T-cell (primary cell): ENCODE measurements at places on chromosomes 6 and 20.

- DNase-seq: no peak
These were observed 20.2 kb upstream of the SPAG4 start for GRCh38 chr20:35595456-35595855.

- no peak for DNase-seq
These were observed 489.8 kb upstream of the MANEA start for GRCh38 chr6:95087394-95088097.

- DNase-seq: no peak
These were observed 226.6 kb downstream of the COL12A1 start for GRCh38 chr6:74979065-74979766.

DNA sequence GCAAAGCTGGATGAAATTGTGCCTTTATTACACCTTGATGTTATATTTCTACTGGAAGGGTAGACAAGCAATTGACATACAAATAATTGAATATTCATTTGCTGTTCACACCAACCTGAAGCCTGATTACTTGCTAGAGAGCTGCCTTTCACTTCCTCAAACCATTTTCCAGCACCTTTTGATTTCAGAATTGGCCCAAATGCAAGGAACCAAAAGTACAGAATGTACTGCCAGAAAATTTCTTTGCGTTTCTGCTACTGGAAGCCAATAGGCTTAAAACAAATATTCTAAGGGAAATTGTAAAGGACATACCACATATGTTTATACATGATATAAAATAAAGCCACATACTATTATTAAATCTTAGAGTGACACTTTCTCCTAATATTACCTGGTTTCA is 94.5 kb downstream of the RFPL4B start:
- DNase-seq: no peak

DNA sequence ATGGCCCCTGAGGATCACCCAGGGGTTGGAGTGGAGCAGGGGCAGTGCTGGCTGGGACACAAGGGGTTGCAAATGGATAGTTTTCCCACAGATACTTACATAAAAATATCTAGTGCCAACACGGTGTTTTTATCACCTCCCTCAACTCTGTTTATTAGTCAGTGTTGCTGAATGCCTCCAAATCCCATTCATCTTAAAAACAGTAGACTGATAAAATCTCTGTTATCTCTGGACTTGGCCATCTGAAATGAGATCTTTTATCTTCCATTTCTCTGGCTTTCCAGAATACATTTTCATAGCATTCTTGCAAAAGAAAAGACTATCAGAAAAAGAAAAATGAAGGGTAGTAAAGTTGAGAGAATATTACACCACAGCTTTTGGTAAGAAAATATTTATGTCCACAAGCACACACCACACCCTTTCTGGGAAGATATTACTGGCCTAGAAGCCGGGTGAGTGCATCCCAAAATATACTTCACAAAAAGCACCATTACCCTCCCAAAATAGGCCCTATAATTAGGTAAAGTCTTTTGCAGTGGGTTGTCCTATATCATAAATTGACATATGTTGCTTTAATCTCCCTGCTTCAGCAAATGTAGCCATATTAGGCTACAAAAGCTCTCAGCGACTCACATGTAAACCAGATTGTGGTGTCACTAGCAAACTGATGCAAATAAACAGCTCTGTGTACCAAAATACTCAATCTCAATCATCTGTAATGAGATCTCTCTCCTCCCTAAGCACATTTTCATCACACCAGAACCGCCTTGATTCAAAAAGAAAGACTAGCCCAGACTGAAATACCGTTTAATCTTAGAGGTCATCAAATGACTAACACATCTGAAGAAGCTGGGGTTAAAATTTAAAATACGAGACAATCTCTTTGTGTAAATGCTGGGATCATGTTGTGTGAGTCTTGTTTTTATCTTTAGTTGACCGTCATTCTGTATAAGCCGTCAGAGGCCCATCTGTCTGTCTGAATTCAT is 96.7 kb downstream of the FYN start:
- no peak for DNase-seq

GRCh38 chr20:58942549-58942948 is 38.5 kb upstream of the NELFCD start:
- DNase-seq: no peak

- no peak for DNase-seq
These were observed 37.0 kb downstream of the NDUFAF5 start for GRCh38 chr20:13821876-13822275.

DNA sequence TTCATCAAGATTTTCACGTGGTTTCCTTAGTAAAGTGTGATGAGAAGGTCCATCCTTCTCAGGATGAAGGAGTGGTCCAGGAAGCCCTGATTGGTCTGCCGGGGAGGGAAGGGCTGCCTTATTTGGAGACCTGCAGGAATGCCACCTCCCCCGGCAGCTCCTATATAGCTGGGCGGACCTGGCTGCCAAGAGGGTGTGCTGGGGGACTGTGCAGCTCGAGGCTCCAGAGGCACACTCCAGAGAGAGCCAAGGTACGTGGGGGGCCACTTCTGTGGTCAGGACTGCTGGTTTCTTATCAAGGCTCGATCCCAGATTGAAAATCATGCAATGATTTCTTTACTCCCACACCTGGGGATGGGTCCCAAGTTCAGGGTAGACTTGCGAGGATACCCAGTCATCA is at the start of gene PRND:
PRND (plus strand) TSS at position 191 of the 400 bp plus-strand sequence. CDS start 2,643 bp downstream, outside the sequence.
- no peak for DNase-seq

GRCh38 chr20:38505091-38505455 is 32.4 kb downstream of the RALGAPB start:
- no peak for DNase-seq
